ENCODE measurements at places on chromosomes 3 and 15.

DNA sequence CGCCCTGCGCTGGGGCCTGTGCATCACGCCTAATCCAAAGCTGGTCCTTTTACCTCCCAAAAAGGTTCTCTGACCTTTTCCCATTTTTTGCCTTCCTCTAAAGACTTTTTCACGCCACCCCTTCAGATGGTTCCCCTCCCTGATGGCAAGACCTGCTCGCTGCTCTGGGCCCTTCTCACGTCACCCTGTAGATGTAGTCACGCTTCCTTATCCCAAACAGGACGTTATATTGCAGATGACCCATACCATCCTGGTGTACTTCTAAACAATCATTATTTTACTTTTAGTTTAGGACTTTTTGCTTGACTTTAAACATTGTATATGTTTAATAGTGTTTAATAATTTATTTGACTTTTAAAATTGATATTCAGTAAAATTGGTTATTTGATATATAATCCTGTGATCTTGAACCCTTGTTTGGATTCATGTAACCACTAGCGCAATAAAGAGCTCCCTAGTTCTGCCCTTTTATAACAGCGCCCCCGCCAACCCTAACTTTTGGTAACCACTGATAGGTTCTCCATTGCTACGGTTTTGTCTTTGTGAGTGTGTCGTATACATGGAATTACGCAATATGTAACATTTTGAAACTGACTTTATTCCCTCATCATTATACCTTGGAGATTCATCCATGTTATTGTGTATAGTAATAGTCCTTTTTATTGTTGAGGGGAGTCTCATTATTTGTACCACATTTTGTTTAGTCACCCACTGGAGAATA lies 159.0 kb upstream of the CHRNA7 start:
- DNase-seq = no peak

- no peak for DNase-seq
Measured at GRCh38 chr3:105415951-105416350, 49.2 kb downstream of the ALCAM start.

- DNase-seq = no peak
Measured at GRCh38 chr3:110932567-110932966, 139.0 kb upstream of the NECTIN3 start.

DNA sequence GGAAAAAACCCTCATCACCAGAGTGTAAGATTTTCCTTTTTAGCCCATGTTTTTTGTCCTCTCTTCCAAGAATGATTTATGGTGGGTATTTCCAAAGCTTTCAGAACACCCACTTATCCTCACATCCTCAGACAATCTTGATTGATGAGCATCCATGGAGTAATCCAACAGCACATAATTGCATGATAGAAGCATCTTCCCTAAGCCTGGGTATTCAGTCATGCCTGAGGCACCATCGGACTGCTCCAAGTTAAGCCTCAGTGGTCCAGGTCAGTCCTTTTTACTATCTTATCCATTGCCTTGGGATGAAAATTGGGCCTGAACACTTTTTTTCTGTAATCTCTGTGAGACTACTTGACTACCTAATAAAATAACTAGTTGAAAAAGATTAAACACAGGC lies 676.0 kb upstream of the SEMA6D start:
- no peak for DNase-seq

DNA sequence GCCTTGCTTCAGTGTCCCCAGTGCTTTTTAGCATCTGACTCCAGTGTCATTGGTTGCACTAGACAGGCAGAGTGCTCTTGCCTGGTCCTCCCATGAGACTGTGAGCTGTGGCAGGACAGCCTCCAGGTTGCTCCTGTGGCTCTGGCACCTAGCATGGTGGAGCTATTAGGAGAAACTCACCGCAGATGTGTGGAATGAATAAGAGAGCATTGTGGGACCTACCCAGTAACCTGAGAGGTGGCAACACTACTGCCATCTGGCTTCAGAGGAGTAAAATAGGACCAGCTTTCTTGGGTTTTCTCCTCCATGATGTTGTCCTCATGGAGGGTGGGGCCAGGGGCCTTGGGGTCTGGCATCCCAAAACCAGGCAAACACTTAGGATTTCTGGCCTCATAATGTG lies 183.6 kb downstream of the EPHB1 start:
- DNase-seq = no peak

DNA sequence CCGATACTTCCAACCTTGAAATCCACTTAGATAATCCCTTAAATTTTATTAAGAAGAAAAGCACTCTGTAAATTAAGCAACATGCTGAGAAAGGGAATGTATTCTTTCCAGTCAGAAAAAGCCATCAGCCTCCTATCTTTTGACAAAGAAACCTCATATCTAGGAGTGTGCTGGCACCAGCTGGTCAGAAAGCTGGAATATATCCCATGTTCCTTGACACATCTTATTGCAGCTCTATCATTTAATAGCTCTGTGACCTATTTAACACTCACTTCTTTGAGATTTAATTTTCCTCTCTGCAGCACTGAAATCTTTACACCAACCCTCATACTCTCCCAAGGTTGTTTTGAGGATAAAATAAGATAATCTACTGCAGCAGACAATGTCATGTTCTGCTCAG lies 30.4 kb upstream of the CAPN7 start:
- no peak for DNase-seq

Data from T-helper 1 cell (primary cell).